ENCODE measurements at places on chromosomes 12 and 14.
A peak's percentile ranks its signal among the peaks of the same experiment; 100 is the strongest.

GRCh38 chr12:69240631-69240995, 1.2 kb downstream of the CPSF6 start:
- DNase-seq: no peak

DNA sequence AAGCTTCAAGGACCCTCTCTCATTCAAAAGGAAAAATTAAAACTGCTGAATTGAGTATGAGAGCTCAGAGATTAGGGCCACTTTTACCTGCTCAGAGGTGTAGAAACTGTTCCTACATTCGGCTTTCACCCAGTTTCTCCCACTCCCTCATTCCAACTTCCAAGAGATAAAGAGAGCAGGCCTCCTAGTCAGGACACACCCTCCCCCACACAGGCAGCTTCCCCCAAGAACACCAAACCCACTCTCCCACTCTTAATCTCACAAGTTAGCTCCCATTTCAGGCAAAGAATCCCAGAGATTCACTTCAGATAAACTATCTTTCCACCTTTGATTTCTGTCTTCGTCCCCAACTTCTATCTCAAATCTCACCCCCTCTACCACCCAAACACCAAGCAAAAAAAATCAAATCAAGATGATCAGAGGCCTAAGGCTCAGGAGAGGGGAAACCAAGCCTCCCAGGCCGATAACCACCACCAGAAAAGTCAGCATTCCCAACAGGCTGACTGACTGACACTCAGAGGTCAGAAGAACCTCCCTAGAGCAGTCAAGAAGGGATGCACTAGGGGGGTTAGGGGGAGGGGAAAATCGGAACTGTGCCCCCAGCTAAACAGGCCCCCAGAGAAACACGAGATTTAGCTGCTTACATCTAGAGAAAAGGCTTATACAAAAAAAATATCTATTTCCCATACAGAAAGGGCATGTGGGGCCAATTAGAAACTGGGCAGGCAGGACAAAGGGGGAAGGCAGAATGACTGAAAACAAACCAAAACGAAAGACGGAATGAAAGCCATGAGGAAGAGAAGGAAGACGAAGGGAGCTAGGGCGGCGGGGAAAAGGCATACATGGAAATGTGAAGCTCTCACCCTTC, 13.2 kb upstream of the CDH24 start:
- no peak for DNase-seq

DNA sequence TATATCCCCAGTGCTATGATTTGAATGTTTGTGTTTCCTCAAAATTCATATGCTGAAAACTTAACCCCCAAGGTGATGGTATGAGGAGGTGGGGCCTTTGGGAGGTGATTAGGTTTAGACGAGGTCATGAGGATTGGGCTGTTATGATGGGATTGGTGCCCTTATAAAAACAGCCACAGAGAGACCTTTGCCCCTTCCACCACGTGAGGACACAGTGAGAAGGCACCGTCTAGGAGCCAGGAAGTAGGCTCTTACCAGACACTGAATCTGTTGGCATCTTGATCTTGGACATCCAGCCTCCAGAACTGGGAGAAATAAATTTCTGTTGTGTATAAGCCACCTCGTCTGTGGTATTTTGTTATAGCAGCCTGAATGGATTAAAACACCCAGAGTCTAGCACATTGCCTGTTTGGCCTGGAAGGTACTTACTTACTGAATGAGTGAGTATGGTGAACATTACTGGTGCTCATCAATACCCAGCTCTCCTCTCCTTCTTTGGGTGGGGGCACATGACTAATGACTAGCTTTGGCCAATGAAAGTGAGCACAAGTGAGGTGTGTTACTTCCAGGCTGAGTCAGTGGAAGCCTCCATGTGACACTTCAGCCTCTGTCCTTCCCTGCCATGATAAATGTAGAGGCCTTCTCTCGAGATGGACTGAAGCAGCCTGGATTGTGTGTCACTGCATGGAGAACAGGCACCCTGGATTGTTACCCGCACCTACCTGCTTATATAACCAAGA, 72.4 kb upstream of the CHST11 start:
- DNase-seq: no peak

GRCh38 chr12:15788233-15789219, 662 bp downstream of the EPS8 start:
- DNase-seq: peak; percentile 78

GRCh38 chr12:51905471-51906429, 1.6 kb upstream of the ACVRL1 start:
- no peak for DNase-seq

DNA sequence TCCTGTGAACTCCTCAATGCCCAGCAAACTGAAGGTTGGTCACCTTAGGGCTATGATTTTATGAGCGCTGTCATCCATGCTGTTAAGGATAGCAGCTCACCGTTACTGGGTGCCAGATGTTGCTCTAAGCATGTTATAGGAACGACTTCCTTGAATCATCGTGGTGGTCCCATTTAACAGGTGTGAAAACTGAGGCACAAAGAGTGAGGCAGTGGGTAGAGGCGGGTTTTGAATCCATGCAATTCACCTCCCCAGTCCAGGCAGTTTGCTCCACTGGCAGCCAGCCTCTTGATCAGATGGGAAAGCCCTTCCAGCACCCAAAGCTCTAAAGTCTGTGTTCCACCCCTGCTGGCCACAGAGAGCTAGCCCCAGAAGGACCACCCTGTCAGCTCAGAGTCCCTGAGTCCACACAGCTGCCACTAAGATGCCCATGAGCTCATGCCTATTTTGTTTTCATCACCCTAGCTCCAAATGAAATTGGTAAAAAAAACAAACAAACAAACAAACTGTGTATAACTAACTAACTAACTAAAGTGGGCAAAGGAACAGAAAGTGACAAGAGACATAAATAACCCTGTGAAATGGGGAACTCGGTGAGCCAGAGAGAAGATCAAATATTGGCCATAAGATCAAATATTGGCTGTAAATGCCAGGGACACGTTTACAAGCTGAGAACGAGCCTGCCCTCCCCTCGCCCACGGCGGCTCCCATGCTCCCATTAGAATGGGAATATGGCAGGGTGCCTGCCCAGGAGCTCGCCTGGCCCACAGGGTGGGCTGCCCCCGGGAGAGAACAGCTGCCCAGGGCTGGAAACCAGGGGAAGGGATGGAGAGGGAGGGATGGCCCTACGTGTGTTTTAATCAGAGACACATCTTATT, 72.3 kb upstream of the RFLNA start:
- no peak for DNase-seq

DNA sequence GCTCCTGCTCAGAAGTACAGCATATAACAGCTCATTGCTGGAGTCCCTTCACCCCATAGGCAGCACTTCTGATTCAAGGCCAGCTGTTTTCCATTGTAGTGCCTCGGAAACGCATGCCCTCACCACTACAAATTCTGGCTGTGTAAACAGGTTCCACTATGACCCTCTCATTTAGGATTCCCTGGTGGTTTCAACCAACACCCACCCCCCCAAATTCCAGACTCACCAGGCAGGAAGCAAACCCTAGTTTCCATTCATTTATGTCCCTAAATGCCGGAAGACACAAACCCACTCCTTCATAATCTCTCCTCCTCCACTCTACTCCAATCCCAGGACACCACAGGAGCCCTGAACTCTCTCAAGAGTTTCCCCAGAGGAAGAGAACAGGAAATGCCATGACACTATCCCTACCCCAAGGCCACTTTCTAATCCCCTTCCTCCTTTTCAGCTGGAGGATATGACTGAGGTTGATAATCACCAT, 75.9 kb upstream of the TMPO start:
- no peak for DNase-seq

DNA sequence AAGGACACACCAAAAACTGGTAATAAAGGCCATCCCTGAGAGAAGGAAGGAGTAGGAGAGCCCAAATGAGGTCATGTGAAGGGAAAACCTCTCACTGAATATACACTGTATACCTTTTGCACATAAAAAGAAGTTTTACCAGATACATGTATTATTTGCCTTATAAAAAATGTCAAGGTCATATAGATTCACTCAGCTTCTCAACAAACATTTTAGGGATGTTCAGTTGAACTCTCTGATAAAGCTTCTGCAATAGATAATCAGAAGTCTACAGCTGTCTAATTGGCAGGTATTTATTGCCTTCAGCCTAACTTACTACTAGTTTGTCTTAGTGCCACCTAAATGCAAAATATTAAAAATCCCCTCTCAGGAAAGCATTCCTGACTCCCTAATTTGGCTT, 8.7 kb downstream of the SLC11A2 start:
- no peak for DNase-seq

GRCh38 chr12:47316609-47317049, 236.9 kb upstream of the AMIGO2 start:
- DNase-seq: no peak

DNA sequence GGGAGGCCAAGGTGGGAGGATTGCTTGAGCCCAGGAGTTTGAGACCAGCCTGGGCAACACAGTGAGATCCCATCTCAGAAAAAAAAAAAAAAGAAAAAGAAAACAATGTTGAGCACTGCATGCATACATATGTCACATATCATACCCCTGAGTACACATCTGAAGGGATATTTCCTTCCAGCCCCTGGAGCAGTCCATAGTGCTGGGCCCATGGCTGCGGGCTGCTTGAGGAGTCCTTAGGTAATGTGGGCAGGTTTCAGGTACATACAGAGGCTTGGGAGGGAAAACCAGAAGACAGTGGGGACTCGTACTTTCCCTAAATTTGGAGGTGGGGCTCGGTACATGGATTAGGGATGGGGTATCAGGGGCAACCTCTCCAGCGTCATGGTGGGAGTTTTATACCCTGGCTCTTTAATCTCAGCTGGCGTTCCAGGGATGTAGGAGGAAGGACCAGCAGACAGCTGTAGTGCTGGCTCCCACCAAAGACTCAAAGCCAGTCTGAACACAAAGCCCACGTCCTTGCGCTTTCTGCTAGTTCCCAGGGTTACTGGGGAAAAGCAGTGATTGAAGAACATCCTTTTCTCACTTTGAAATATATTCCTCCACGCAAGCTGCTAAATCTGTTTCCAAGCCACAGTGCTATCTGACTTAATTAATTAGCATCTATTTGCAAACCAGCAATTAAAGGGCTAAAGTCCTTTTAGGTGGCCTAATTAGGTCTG, 5.2 kb downstream of the OTUB2 start:
- no peak for DNase-seq

GRCh38 chr14:24959791-24960331, 90.1 kb downstream of the STXBP6 start:
- DNase-seq: no peak

DNA sequence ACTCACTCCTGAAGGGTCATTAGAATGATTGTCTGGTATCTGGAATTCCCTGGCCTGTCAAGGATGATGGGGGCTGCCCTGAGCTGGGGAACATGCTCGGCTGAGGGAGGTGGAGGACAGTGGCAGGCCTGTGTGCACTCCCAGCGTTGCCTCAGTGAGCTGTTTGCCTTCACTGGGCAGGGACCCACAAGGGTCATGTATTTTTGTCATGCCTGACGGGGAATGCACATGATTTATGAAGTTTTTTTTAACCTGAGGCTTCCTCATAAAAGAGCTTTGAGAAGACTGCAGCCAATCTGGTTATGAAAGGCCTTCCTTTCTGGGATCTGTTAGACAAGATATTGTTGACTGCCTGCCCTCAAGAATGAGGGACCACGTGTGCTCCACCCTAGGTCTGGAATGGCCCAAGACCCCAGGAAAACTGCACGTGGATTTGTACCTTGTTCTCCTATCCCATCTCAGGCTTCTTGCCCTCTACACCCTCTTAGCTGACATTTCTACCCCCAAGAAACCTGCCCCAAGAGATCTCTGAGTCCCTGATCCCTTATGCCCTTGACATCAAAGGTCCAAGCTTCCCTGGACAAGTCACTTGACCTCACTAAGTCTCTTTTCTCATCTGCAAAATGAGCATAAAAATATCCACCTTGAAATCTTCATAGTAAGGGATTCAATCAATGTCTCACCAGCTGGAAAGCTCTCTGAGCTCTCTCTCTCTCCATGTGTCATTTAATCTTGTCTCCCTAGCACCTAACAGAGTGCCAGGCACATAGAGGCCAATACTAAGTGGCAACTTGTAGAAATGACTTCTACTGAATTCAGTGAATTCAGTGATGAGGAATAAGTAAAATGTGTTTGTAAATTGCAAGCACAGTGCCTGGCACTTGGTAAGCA, 24.5 kb upstream of the COL2A1 start:
- DNase-seq: no peak

DNA sequence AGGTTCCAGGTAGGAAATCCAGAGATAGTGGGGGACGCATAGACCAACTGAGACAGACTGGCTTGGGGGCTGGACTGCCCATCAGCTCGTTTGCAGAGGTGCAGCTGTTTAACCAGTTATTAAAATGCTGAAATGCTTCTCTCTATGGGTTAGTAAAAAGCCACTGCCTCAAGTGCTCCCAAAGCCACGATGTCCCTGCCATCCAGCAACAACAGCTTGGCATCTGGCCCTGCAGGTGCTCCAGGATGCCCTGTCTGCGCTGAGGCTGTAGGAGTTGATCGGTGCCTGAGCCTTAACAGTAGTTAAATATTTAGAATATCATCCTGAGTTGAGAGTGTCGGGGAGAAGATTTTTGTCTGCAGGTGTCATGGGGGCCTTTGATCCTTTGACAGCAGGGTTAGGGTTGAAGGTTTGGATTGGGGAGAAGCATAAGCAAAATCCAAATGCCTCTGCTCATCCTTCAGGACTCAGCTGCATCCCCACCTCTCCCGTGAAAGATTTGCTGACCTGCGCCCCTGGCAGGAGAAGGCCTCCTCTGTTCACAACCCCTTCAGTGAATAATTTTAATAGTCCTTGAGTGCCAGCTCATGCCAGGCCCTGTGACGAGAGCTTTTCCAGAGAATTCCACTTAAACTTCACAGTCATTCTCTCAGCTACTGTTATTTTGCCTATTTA, 127.3 kb upstream of the PWP1 start:
- DNase-seq: no peak

DNA sequence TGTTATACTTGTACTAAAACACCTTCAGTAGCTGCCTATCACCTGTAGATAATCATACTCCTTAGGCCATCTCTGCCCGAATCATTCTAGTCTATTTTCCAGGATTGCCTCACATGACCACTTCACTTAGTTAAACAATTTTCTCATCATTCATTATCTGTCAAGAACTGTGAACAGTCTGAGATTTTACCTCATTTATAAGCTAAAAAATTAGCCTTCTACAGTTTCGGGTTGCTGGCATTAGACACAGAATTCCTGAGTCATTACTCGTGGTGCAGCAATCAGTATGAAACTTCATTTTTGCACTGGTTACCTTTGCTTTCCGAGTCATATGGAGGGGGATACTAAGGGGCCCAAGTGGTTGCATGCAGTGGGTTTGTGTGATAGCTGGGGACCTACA, 57.6 kb upstream of the OTOGL start:
- DNase-seq: no peak

GRCh38 chr12:68317047-68317667, 15.0 kb downstream of the MDM1 start:
- no peak for DNase-seq

GRCh38 chr12:31633464-31633863, 26.0 kb upstream of the ETFBKMT start:
- no peak for DNase-seq

GRCh38 chr12:122984612-122985337, 4.3 kb downstream of the ARL6IP4 start:
- DNase-seq: no peak

GRCh38 chr12:124398578-124399227, 103.8 kb downstream of the RFLNA start:
- DNase-seq: no peak

- no peak for DNase-seq
These were observed 42.8 kb upstream of the CPSF6 start for GRCh38 chr12:69196302-69197288.
